ENCODE measurements at places on chromosomes 7 and 10.

GRCh38 chr10:114576132-114576487, 82.0 kb downstream of the ABLIM1 start:
- no peak for DNase-seq

DNA sequence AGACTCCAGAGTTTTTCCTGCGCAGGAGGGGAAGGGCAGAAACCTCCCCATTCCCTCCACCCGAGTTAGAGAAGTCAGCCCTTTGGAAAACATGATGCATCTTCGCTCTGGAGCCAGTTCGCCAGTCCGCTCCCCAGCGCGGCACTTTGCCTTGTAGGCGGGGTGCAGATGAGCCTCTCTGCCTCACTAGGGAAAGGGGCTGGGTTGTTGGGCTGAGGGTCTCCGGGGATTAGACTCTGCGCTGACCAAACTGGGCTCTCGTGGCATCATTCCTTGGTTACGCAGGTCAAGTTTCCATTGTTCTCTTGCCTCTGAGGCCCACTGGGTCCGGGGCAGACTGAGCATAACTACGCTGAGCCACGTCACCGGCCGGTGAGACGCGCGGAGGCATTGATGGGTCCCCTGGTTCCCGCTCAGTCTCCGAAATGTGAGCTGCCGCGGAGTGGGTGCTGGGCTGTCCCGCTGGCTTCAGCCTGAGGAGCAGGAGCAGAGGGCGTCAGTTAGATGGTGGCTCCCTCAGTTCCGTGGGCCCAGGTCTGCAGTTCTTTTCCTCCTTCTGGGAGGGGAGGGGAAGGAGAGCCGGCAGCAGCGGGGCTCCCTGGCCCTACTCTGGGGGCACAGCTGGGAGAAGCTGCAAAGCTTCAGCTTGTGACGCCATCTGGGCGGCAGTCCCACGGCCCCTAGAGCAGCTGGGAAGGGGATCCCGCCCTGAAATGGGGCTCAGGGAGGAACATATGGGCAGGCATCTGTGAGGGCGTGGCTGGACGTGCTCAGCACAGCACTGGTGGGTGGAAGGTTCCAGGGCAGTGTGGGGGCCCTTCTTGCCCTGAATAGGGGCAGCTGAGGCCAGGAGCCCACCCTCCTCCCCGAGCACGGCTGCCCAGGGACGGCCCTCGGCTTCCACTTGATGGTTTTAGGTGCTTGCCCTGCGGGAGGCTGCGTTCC, 121.3 kb upstream of the BTBD16 start:
- no peak for DNase-seq

DNA sequence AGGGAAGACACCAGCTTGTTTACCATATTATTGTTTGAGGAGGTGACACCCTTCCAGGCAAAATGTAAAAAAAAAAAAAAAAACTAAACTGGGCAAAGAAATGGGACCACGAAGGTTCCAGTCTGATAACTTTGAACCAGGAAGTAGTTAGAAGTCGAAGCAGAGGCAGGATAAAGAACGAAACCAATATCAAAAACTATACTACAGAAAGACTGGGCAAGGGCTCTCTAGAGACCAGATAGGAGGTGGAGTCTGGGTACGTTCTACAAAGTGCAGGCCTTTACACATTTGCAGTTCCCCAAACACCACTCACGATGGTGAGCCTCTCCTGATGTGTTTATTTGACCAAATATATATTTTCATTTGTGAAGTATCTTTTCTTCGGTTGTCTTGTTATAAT, 125.7 kb upstream of the CDK1 start:
- DNase-seq: no peak

DNA sequence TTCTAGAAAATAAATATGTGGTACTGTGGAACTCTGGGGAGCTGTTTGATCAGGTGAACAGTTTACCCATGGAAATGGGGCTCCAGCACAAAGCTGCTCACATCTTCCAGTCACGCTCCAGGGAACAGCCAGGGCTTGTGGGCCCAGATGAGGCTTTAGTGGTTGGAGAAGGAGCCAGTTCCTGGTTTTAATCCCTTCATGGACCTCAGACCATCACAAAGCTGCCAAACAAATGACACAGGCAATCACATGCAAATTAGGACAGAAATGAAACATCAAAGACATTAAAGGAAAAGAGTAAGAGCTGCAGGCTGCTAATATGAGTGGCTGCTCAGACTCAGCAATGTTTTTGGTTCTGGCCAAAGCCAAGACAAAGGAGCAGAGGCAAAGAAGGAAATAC, 2.2 kb upstream of the ATP6V0E2 start:
- DNase-seq: no peak

DNA sequence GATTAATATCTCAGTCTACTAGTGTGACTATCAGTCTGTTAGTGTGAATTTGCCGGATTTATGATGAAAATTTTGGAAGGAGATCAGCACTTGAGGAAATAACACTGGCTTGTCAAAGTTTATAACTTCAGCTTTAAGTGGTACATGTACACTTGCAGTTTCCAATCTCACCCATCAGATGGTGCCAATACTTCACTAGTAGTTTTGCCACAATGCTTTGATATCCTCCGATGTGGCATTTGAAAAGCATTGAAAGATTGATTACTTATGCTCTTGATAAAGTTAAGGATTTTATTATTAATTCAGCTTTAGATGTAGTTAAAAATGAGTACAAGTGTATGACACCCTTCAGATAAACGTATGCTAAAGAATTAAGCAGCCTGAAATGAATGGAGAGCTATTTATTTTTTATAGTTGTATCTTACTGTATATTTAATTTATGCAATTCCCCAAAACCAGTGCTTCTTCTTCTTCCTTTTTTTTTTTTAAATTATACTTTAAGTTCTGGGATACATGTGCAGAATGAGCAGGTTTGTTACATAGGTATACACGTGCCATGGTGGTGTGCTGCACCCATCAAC, 98.2 kb downstream of the ANLN start:
- no peak for DNase-seq

- no peak for DNase-seq
Measured at GRCh38 chr10:30215623-30216022, 133.5 kb downstream of the MTPAP start.

- DNase-seq: no peak
Measured at GRCh38 chr10:127218658-127219057, 22.3 kb upstream of the INSYN2A start.

- no peak for DNase-seq
Measured at GRCh38 chr7:40786909-40787308, 652.1 kb downstream of the SUGCT start.

DNA sequence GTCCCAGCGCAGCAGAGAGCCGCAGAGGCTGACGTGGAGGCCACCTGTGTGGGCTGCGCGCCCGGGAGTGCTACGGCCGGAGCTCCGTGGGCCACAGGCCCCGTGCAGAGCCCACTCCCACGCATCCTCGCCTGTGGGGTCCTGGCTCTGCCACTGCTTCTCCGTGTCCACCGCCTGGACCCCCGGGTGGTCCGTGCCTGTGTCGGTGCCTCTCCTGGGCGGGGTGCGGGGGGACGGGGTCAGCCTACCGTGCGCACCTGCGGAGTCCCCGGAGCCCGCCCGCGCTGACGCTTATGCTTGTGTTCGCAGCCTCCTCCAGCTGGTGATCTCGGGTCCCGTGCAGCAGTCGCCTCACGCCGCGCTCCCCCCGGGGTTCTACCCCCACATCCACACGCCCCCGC, 7.8 kb upstream of the ZNF853 start:
- no peak for DNase-seq

GRCh38 chr7:43537765-43538403, 45.0 kb upstream of the STK17A start:
- no peak for DNase-seq

- DNase-seq: no peak
Measured at GRCh38 chr10:6990891-6991290, 410.8 kb upstream of the PRKCQ start.

GRCh38 chr10:129958629-129959543, 5.2 kb downstream of the EBF3 start:
- no peak for DNase-seq

- DNase-seq: no peak
Measured at GRCh38 chr10:85971494-85971893, 395.1 kb downstream of the GRID1 start.

DNA sequence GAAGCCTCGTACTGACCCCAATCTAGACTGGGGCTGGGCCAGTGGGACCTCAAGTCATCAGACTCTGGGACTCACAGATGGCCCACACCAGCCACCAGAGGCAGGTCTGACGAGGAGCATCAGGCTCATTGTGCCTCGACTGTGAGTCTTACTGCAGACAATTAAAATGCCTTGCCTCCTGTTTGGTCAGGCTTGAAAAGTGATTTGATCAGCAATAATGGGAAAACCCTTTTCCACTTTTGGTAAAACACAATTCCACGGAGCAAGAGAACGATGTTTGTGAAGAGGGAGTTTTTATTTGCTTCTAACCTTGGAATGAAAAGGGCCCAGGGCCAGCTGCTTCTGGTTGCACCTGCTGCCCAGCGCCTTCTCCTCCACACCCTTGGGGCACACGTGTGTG, 43.9 kb downstream of the C10orf143 start:
- DNase-seq: no peak

GRCh38 chr10:24287559-24288195, 78.7 kb downstream of the KIAA1217 start:
- no peak for DNase-seq

GRCh38 chr10:89992575-89992974, 291.2 kb downstream of the KIF20B start:
- no peak for DNase-seq

- DNase-seq: no peak
Measured at GRCh38 chr7:78176171-78176570, 377.6 kb downstream of the PHTF2 start.

- no peak for DNase-seq
Measured at GRCh38 chr7:21941611-21942141, 4.0 kb downstream of the CDCA7L start.

DNA sequence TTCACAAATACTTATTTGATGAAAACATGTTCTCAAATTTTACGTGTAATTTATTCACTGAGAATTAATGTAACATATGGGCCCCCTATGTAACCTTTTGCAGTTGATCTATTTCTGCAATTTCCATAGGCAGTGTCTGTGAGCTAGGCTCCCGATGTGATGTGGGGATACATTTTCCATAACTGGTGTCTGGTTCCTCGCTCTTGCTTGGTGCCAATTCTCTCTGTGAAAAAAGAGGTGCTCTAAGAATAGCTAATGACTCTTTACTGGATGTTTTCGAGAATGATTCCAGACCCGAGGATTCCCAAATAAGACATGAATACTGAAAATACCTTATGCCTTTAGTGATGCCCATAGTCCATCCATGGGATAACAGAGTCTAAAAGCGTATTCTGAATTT, 286.7 kb upstream of the FZD8 start:
- DNase-seq: no peak

DNA sequence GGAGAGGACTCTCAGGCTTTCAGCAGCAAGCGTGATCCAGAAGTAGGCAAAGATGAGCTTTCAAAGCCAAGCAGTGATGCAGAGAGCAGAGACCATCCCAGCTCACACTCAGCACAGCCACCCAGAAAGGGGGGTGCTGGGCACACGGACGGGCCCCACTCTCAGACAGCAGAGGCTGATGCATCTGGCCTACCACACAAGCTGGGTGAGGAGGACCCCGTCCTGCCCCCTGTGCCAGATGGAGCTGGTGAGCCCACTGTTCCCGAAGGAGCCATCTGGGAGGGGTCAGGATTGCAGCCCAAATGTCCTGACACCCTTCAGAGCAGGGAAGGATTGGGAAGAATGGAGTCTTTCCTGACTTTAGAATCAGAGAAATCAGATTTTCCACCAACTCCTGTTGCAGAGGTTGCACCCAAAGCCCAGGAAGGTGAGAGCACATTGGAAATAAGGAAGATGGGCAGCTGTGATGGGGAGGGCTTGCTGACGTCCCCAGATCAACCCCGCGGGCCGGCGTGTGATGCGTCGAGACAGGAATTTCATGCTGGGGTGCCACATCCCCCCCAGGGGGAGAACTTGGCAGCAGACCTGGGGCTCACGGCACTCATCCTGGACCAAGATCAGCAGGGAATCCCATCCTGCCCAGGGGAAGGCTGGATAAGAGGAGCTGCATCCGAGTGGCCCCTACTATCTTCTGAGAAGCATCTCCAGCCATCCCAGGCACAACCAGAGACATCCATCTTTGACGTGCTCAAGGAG, 95.5 kb downstream of the TACC2 start:
- DNase-seq: no peak

- no peak for DNase-seq
Measured at GRCh38 chr7:154364170-154364569, 312.0 kb downstream of the DPP6 start.

DNA sequence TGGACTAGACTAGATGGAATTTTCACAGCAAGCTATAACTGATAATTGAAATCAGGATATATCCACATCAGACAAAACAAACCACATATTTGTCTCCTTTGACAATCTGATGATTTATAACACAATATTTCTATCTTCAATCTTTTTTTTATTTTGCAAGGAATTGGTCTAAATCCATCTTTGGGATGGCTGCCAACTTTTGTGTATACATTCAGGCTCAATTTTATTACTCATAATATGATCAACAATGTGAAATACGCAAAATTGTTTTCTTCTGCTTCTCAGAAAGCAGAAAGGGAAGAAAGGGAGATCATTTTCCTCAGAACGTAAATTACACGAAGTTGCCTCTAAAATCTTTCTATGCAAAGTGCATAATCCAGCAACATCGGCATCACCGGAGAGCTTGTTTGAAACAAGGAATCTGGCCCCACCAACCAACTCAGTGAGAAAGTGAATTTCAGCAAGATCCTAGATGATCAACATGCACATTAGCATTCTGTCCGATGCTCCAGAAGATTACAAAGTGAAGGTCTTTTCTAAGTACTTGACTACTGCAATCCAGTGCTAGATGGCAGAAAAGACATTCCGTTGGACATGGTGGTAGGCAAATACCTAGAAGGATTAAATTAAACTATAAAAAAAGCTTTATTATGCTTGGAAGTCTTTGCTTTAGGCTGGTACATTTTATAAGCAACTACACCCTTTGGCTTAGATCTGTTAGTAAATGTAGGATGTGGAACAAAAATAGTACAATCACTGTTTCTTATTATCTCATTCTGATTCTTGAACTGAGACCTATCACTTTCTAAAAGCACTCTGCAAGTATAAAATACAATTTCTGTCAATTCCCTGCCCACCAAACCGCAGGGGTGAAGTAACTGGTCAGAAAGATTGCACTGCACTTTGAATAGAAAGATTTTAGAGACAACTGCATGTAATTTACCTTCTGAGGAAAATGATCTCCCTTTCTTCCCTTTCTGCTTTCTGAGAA, 126.4 kb upstream of the RSU1 start:
- no peak for DNase-seq

GRCh38 chr10:130847170-130847569, 464.4 kb downstream of the TCERG1L start:
- DNase-seq: no peak

DNA sequence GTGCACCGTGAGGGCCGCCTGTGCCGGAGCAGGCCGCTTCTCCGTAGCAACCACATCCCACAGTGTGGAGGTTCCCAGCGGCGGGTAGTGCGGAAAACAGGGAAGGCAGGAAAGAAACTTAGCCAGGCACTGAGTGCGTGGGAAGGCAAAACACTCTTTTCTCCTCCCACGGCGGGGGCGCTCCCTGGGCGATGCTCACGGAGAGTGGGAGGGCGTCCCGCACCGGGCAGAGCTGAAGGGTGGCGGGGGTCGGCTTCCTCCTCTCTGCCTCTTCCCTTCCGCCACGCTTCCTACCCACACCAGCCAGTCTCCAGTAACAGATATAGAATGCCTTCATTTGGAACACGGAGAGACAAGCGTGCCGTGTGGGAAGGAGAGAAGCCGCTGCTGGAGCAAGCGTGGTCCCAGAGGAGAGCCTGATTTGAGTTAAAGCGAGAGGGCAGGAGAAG, 252.5 kb downstream of the PAXIP1 start:
- DNase-seq: no peak

GRCh38 chr7:6385110-6385781, 62.5 kb downstream of the DAGLB start:
- DNase-seq: no peak

All from omental fat pad (tissue), 4 donors.